ENCODE measurements at places on chromosomes 4 and X. TPM values are rescaled to one million over a fixed set of nuclear protein-coding genes. Genes with fewer than 3 reads are reported as not detected.

The SLC49A3 gene
- 3.8 TPM for polyA plus RNA-seq

The POU3F4 gene
- polyA plus RNA-seq, result 8.1 TPM

The GAGE12E gene
- not detected for polyA plus RNA-seq

The NPY2R gene
- 0.40 TPM for polyA plus RNA-seq

The ARX gene
- polyA plus RNA-seq, result not detected

The MOB1B gene
- 35.2 TPM for polyA plus RNA-seq

The PCSK1N gene
- 28.1 TPM for polyA plus RNA-seq

The CLDN34 gene
- 0.15 TPM for polyA plus RNA-seq

The USP51 gene
- 11.1 TPM for polyA plus RNA-seq

The F8A2 gene
- not detected for polyA plus RNA-seq

The DUSP9 gene
- 38.3 TPM for polyA plus RNA-seq

The ELK1 gene
- polyA plus RNA-seq, result 26.6 TPM

The FAM236D gene
- polyA plus RNA-seq, result not detected

The COX7B2 gene
- polyA plus RNA-seq, result not detected

The ATP1B4 gene
- not detected for polyA plus RNA-seq

The ADH5 gene
- polyA plus RNA-seq, result 234 TPM

The NAP1L5 gene
- polyA plus RNA-seq, result 16.4 TPM

The LINC00632 gene
- polyA plus RNA-seq, result 11.2 TPM

The NEXMIF gene
- polyA plus RNA-seq, result 2.8 TPM

The CTSO gene
- polyA plus RNA-seq, result 36.0 TPM

The TMEM35A gene
- 8.1 TPM for polyA plus RNA-seq

The ODAPH gene
- 0.29 TPM for polyA plus RNA-seq

The ACE2 gene
- polyA plus RNA-seq, result 52.6 TPM

The MSANTD1 gene
- polyA plus RNA-seq, result 0.55 TPM

The DRP2 gene
- 1.6 TPM for polyA plus RNA-seq

The NDST4 gene
- 0.96 TPM for polyA plus RNA-seq

The TMEM47 gene
- 28.0 TPM for polyA plus RNA-seq

The SPANXD gene
- polyA plus RNA-seq, result not detected

The TEX13B gene
- polyA plus RNA-seq, result not detected

The MAGEA1 gene
- not detected for polyA plus RNA-seq

The SCML2 gene
- 8.7 TPM for polyA plus RNA-seq

The EDNRA gene
- 67.9 TPM for polyA plus RNA-seq

The RNF150 gene
- polyA plus RNA-seq, result 29.0 TPM

The QRFPR gene
- polyA plus RNA-seq, result 0.77 TPM

The RADX gene
- 3.2 TPM for polyA plus RNA-seq

The ADGRL3 gene
- 24.0 TPM for polyA plus RNA-seq

The HTN3 gene
- polyA plus RNA-seq, result not detected

The PSAPL1 gene
- polyA plus RNA-seq, result not detected

The PNMA6A gene
- 13.7 TPM for polyA plus RNA-seq

The TREX2 gene
- 0.64 TPM for polyA plus RNA-seq

The ZMAT1 gene
- 24.2 TPM for polyA plus RNA-seq

The VCX3A gene
- not detected for polyA plus RNA-seq

The SLC6A14 gene
- polyA plus RNA-seq, result 0.19 TPM

The PACRGL gene
- 24.9 TPM for polyA plus RNA-seq

The JAKMIP1 gene
- 0.09 TPM for polyA plus RNA-seq

Measured in renal cortex interstitium (tissue), 15 donors.